Astrocyte (in vitro differentiated cells and primary cell): ENCODE measurements at places on chromosomes 4 and X. TPM values are rescaled to one million over a fixed set of nuclear protein-coding genes. Genes with fewer than 3 reads are reported as not detected.

Gene EVC2
- total RNA-seq: 3.3 and 3.5 TPM in 2 replicates

Gene OPHN1
- total RNA-seq: 3.7 and 5.1 TPM in 2 replicates

Gene MAGEA9B
- not detected in 2 replicates for total RNA-seq

Gene CLNK
- not detected in 2 replicates for total RNA-seq

GRCh38 chrX:318739-319578 is at the start of gene GTPBP6:
TSS of gene GTPBP6 (minus strand) at chrX:318796. CDS start at chrX:318787, 9 bp downstream.
- peak; percentile 98 for DNase-seq

GRCh38 chrX:122464341-122464740 is 719.7 kb upstream of the GRIA3 start:
- no peak for DNase-seq

- DNase-seq: peak; percentile 70
Observed at GRCh38 chr4:102713096-102713495, 47.7 kb downstream of the MANBA start.

DNA sequence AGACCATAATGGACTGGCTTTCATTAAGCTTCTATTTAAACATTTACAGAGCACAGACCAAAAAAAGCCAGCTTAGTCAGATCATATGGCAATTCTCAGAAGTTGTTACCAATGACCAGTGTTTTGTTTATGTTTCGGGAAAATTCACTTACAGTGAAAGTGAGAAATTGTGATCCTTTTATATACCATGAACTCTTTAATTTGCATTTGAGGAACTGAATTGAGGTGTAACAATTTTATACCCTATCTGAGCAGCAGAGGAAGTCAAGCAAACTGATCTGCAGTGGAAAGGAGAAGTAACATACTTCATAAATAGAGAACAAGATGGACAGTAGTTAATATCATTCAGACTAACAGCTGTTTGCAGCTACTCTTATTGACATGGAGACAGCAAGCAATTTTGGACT is 97.1 kb downstream of the TMA16 start:
- DNase-seq: no peak

DNA sequence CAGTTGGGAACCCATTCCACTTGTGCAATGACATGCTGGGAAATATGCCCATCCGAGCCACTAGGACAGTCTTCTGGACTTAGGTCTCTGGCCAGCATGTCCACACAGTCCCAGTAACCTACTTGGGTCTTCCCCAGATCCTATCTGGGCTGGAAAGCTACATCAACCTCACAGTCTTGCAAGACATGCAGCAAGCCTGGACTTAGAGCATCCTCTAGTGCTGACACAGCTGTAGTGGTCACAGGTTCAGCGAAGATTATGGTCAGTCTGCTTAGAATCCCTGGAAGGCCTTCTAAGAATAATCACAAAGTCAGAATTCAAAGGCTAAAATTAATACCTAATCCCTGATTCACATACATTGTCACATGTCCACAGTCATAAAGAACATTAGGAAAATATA is 842.7 kb downstream of the STPG2 start:
- no peak for DNase-seq

DNA sequence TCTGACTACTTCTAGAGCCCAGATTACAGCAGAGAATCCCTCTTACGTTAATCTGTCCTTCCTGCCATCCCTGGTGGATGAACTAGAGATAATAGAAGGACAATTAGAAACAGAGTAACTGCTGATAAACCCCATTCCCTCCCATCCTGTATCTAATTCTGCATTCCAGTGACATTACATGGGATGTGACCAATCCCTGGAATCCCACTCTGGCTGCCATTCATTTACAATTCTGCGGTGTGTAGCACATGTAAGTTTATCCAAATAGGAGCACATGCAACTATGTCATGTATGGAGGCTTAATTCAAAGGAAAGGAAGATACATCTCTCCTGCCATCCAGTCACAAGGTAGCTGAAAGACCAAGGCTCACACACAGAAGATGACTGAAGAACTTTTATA is 339.5 kb downstream of the GPAT3 start:
- no peak for DNase-seq

DNA sequence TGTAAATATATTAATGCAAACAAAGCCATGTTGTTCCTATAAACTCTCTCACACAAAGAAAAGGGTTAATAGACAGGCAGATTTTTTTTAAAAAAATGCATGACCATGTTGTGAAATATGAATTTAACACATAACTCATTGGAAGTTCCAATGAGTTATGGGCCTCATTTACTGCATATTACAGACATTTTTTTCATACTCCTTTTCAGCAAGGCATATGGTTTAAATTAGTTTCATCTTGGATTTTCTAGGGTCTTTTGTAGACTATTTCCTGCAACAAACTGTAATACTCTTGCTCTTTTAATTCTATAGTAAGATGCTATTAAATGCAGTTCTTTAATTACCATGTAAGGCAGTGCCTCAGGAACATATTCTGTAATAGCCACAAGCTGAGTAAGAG is 323.1 kb downstream of the GBA3 start:
- DNase-seq: no peak

- peak; percentile 16 for DNase-seq
Observed at GRCh38 chrX:29627833-29628232, 587.5 kb upstream of the MAGEB2 start.
